Left kidney (tissue), 8 donors: ENCODE measurements at places on chromosomes 4 and X.

- no peak for DNase-seq
Observed at GRCh38 chrX:47170861-47171692, 22.6 kb upstream of the UBA1 start.

- no peak for DNase-seq
Observed at GRCh38 chr4:174596513-174596912, 74.2 kb upstream of the HPGD start.

GRCh38 chr4:36343501-36344175, 62.2 kb downstream of the DTHD1 start:
- DNase-seq: peak; percentile 38

GRCh38 chr4:182246401-182247205, 3.4 kb downstream of the TENM3 start:
- no peak for DNase-seq

DNA sequence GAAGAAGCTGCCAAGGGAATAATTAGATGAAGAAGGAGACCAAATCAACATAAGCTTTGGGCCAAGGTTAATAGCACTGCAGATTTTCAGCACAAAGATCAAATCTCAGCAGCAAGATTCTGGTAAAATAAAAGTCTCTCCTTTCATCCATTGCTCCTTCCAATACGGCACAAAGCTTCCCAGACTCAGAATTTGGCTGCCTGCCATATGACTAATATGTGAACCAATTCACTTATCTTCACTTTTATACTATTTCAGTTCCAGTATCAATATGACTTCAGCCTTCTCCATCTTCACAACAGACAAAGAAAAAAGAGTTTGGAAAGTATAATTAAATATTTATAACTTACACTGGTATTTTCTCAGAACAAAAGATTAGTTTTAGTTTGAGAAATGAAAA, 978.3 kb upstream of the GRID2 start:
- DNase-seq: no peak

DNA sequence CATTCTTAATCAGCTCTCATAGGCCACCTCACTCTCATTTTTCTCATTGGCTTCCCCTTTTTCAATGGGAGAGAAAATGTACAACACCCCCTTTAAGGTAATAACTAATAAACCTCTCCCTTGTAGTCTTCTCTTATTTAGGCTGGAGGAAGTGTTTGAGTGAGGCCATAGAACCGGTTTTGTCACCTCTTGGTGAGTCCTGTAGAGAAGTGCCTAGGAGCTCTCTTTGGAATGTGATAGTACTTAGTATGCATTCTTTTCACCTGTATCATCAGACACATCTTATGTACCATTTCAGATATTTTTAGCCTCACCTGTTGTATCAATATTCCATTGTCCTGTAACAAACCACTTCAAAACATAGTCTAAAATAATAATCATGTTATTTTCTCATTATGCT, 3.5 kb upstream of the TAB3 start:
- DNase-seq: no peak

DNA sequence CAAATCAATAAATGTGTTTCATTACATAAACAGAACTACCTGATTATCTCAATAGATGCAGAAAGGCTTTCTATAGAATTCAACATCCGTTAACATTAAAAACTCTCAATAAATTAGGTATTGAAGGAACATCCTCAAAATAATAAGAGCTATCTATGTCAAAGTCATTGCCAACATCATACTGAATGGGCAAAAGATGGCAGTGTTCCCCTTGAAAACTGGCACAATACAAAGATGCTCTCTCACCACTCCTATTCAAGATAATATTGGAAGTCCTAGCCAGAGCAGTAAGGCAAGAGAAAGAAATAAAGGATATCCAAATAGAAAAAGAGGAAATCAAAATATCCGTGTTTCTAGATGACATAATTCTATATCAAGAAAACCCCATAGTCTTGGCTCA, 466.4 kb downstream of the MAGEE1 start:
- DNase-seq: no peak

DNA sequence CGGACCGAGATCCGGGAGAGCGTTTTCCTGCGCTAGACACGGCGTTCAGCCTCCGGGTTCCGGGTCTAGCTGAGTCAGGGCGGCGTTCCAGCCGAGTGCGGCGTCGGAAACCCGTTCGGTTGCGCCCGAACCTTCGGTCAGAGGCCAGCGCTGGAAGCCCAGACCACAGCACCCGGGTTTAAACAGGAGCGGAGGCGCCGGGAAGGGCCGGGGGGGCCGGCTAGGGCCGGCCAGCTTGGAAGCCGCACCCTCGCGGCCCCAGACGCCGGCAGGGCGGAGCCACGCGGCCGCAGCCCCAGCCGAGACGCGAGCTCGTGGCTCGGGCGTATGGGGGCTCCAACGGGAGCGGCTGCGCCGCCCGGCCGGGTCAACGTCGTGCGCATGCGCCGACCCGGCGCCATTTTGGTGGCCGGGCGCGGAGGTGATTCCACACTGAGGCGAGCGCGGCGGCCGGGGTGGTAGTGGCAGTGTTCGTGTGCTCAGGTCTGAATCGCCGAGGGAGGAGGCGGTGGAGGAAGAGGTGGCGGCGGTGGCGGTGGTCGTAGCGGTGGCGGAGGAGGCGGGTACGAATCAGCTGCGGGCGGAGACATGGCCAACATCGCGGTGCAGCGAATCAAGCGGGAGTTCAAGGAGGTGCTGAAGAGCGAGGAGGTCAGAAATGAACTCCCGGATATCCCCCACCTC, at the start of gene UBE2K:
TSS of gene UBE2K (plus strand) at position 397 of the 684 bp plus-strand sequence. CDS start at position 589, 192 bp downstream.
- peak; percentile 82 for DNase-seq

GRCh38 chr4:173214231-173214630, 45.6 kb downstream of the GALNT7 start:
- DNase-seq: no peak

- no peak for DNase-seq
Observed at GRCh38 chr4:142556048-142556447, 290.1 kb downstream of the INPP4B start.

- no peak for DNase-seq
Observed at GRCh38 chr4:147839663-147840062, 107.8 kb downstream of the ARHGAP10 start.

GRCh38 chrX:87924619-87925018, 407.0 kb downstream of the KLHL4 start:
- DNase-seq: peak; percentile 3
